K562 (cell line): ENCODE measurements at places on chromosomes 6 and 20. TPM values are rescaled to one million over a fixed set of nuclear protein-coding genes. Genes with fewer than 3 reads are reported as not detected.

The ADGRF4 gene
- polyA plus RNA-seq: not detected in 2 replicates

The WFDC2 gene
- not detected in 2 replicates for polyA plus RNA-seq

The TGM2 gene
- polyA plus RNA-seq: 43.9 and 48.0 TPM in 2 replicates

DNA sequence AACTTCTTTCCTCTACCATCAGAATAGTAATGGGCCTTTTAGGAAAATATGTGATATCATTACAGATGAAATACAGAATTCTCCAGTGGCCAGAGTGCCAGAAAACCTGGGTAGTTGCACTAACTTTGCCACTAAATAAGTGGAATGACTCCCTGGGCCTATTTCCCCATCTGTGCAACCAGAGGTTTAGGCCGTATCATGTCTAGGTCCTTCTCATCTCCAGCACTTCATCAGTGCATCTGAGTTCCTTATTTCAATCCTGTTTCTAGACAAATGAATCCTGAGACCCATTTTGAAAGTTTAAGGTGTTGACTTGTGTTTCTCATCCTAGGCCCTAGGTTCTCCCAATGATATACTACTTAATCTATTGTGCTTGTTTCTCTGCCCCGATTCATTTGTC, 236.2 kb downstream of the CD83 start:
- no peak for DNase-seq

DNA sequence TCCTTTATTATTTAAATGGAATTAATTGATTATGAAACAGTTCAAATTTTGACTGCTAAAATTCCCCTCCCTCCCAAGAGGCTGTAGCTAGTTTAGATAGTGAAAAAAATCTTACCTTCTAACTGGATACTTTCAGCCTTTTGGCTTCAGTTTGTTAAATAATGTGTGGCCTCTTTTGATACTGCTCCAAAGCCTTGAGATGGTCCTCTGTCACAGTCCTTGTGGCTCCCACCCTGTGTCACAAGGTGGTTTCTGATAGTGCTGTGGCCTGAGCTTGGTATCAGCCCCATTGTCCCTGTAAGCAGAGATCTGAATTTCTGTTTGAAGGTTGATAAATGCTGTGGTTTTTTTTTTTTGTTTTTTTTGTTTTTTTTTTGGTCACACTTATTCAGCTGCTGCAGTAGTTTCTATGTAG, 20.8 kb downstream of the PANK2 start:
- peak; percentile 89 for DNase-seq

DNA sequence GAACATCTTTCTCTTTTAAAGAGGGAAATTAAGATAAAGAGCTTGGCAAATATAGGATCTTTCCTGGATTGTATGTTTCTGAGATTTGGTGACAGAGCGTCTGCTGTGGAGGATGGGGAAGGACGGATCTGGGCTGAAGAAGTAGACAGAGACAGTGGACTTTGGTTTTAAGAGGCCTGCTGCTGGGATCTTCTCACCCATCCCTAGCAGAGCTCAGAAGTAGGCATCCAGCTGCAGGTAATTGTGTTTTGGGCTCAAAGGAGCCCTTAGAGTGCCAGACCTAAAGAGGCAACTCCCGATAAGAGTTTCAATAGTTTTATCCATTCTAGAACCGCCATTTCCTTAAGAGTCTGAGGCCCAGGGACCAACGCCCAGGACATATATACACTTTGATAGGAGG, 20.8 kb downstream of the LAMA2 start:
- no peak for DNase-seq

DNA sequence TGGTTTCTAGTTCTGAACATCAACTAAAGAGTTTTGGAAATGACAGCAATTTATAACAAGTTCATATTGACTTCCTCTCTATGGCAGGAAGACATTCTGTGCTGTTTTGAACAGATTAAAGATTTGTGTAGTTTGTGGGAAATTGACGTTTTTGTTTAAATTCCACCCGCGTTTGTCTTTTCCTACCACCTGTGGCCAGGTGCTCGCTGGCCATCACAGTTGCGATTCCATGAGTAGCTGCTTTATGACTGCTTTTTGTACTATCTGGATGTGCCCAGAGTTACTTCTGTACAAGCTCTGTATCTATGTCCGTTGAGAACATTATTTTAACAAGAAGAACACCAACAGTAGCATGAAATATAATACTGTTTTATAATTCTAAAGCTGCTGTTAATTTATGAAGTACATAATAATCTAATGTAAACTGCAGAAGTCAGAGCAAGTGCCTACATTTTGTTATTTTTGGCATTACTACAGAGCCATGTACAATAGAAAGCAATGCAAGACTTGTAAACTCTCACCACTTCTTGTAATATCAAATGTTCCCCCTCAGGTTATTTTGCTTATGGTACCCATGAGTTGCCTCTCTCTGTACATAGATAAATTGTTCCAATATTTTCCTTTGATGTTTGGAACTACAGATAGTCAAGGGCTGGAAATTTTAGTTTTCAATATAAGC, 33.5 kb downstream of the ZBTB2 start:
- no peak for DNase-seq
